NCI-H187 (cell line): ENCODE measurements at places on chromosomes 7 and 10.

- DNase-seq, result no peak
These were observed 6.9 kb downstream of the C10orf62 start for GRCh38 chr10:97596101-97597082.

- DNase-seq, result no peak
These were observed 236.9 kb downstream of the SLC25A13 start for GRCh38 chr7:96084881-96085553.

DNA sequence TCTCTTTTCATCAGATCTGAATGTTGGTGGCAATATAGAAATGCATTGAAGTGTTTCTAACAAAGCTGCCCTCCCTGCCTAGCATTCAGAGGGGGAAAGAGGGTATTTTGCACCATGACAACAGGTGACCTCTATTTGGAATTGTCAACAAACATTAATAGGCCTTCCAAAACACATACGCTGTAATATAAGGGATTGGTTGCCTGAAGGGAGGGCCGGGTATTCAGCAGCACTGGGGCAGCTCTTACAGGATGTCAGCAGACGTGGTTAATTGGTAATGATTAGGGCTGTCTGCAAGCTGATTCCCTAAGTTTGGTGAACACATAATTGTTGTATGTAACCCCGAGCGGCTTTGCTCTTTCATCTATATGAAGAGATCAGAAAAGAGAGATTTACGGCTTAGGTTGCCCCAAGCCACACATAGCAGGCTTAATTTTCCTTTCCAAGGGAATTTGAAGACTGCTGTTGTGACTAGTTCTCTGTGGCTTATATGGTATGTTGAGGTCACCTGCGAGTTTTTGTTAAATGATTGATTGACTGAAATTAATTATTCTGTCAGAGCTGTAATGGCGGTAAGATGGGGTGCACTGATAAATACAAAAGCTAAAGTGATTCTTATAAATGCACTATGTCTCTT, 759.3 kb downstream of the LRMDA start:
- no peak for DNase-seq

DNA sequence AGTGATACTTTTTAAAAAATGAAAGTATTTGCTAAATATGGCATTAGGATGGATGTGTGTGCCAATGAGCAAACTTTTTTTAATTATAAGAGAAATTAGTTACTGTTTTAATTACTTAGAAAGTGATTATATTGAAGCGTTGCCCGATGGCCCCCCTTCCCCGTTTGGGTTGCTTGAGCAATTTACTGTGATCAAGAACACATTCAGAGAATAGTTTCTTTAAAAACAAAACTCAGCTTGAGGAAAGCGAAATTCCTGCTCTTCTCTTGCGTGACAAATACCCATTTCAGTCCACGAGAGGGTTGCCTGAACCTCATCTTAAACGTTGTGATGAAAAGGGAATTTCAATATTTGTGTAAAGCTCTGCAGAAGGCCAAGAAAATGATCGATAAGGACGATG, 234.1 kb downstream of the GATA3 start:
- DNase-seq, result no peak

- no peak for DNase-seq
These were observed 665 bp downstream of the BHLHA15 start for GRCh38 chr7:98211676-98212531.

DNA sequence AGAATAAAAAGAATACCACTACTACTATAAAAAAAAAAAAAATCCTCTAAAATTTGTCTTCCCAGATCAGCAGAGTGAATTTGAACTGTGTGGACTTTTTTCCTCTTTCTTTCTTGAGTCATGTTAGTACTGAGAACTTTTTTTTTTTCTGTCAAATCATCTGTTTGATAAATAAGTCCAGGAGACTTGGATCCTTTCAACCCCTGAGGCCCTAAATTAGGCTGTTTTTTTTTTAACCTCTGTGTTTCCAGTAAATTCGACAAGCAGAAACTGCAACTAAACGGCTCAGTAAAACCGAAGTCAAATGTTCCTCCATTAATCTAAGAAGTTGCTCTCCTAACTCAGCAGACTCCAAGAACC, 2.7 kb downstream of the MAP3K8 start:
- no peak for DNase-seq

- DNase-seq, result no peak
These were observed 195.0 kb downstream of the DNAJC1 start for GRCh38 chr10:21808550-21808949.

DNA sequence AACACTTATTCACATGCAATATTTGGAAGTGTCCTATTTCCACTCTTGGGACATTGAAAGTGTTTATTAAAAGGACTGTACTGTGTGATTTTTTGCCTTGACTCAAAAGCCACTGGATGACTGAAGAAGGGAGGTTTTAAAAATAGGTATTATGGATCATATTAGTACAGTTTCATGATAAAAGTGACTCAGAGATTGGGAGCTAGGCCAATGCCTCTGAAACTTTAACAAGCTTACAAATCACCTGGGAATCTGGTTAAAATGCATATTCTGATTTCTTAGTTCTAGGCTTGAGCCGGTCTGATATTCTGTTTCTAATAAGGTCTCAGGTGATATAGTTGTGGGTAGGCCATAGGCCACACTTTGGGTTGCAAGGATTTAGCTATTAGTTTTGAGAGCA, 191.2 kb downstream of the PLXDC2 start:
- DNase-seq, result no peak

DNA sequence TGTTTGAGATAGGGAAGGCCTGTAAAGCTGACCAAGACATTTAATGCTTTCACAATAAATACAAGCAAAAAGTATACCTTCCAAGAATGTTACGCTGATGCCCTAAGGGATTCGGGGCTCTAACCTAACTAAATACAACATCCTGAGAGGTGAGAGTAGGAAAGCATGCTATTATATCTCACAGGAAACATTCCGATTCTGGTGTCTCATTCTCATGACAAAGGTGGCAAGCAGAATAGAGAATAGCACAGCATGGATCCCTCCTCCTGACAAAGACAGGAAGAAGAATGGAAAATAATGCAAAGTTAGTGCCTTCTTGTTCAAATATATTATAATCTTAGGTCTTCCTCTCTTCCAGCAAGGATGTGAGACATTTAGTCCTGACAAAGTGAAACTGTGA, 504.3 kb downstream of the TFEC start:
- no peak for DNase-seq

DNA sequence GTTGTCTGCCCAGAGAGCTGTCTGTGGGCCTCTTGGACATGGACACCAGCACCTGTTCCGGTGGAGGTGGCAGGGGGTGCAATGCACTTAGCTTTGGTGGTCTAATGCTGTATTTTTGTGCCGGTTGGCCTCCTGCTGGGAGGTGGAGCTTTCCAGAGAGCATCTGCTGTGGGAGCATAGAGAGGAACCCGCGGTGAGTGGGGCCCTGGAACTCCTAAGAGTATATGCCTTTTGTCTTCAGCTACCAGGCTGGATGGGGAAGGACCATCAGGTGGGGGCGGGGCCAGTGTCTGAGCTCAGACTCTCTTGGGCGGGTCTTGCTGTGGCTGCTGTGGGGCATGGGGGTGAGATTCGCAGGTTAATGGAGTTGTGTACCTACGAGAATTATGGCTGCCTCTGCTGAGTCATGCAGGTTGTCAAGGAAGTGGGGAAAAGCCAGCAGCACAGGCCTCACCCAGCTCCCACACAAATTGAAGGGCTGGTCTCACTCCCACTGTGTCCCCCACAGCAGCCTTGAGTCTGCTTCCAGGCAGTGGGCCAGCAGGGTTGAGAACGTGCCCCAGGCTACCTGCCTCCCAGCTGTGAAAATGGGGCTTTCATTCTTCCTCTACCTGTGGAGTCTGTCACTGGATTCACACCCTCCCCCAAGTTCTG, 29.0 kb downstream of the JAKMIP3 start:
- DNase-seq, result no peak

DNA sequence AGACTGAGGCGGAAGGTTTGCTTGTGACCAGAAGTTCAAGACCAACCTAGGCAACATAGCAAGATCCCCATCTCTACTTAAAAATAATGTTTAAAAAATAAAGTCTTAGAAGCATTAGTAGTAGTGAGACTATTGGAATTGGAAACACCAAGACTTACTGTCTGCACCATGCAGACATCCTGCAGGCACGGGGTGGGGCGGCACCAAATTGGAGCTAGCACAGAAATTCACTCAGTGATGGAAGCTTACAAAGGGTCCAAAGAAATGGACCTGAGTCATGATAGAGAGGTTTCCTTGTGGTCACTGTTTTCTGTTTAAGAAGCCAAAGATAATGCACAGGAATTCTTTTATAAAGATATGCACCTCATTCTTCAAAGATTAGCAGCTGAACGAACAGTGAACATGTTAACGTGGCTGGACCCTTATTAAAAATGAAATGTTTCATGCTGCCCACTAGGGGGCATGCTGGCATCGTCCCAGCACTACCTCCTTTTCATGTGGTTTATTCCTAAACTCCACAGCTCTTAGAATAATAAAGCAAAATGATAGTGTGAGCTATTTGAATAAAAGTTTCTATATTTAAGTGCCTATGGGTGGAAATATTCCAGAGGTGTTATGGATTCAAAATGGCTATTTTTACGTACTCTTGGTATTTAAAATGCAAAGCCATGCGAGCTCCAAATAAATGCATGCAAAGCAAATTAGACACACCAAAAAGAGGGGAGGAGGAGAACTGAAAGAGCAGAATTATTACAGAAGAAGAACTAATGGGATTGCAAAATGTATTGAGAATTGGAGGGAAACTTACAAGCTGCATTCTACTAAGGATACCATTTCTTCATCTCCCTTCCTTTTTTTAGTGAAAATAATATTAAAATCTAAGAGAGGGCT, 28.6 kb downstream of the PDSS1 start:
- DNase-seq, result no peak

DNA sequence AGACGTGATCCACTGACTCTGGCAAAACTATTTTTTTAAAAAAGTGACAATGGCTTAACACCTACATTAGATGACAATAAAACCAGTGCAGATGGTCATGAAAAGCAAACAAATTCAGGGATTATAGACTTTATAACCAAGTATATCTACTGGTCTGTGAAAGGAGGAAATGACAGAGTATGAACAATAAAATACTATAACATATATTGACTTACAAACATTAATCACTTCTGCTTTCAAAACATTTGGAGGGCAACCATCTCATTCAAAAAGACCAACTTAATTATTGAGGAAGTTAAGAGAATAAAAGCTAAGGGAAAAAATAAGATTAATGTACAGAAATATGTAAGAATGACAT, 34.8 kb downstream of the JMJD1C start:
- DNase-seq, result no peak

- DNase-seq, result no peak
These were observed 444 bp downstream of the NKX1-2 start for GRCh38 chr10:124449170-124450011.

GRCh38 chr10:32548208-32548607, 102.3 kb downstream of the CCDC7 start:
- no peak for DNase-seq

DNA sequence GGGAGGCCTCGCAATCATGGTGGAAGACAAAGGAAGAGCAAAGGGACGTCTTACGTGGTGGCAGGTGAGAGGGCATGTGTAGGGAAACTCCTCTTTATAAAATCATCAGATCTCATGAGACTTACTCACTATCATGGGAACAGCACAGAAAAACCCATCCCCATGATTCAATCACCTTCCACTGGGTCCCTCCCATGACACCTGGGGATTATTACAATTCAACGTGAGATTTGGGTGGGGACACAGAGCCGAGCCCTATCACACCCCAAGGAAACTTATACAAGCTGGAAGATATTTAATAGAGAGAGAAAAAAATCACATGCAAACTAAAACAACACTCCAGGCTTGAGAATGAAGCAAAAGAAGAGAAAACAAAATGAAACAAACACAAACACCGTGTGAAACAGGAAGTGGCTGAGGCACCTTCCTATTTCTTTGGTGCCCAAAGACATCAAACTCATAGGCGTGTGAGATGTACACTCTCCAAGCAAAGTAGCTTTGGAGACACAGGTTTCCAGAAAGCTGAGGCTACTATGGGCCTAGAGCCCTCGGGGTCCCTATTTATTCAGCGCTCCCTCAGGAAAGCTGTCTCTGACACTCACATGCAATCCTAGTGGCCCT, 97.2 kb downstream of the PRKCQ start:
- DNase-seq, result no peak

DNA sequence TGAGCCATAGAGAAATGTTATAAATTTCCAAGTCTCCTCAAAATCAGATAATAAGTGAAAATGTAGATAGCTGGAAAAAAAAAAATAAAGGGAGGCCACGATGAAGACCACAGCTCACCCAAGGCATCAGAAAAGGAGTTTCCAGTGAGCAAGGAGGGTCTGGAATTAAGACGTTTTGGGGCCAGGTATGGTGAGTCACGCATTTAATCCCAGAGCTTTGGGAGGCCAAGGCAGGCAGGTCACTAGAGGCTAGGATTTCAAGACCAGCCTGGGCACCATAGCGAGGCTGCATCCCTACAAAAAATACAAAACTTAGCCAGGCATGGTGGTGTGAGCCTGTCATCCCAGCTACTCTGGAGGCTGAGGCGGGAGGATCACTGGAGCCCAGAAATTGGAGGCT, 65.5 kb downstream of the ASB13 start:
- no peak for DNase-seq

DNA sequence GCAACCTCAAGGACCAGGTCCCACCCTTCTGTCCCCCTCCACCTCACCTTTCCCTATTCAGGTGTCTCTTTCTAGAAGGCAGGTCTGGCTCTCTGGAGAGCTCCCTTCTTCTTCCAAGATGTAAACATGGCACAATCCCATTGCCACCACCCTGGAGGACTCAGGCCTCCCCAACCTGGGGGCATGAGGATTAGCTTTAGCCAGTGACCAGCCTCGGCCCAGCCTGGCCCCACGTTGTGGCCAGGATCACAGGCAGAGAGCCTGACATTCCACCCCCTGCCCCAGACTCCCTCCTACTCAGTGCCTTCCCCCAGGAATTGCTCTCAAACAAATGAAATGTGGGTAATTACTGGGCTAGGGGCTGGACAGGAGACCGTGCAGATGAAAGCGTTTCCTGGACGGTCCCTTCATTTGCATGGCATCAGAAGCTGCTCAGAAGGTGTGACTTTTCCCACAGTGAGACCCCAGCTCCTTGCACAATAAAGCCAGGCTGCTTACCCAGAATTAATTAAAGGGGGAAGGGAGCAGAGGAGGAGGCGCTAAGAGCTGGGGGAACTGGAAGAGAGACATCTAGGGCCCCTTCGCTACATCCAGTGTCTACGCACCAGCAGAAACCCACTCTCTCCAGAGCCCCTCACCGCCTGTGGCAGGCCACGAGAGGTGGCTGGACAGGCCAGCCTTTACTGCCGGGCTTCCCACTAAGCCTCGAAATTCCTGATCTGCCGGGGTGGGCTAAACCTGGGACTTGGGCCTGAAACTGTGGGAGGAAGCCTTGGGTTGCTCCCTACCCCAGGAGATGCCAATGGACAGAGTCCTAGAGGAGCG, 7.7 kb downstream of the FGF8 start:
- DNase-seq, result no peak

DNA sequence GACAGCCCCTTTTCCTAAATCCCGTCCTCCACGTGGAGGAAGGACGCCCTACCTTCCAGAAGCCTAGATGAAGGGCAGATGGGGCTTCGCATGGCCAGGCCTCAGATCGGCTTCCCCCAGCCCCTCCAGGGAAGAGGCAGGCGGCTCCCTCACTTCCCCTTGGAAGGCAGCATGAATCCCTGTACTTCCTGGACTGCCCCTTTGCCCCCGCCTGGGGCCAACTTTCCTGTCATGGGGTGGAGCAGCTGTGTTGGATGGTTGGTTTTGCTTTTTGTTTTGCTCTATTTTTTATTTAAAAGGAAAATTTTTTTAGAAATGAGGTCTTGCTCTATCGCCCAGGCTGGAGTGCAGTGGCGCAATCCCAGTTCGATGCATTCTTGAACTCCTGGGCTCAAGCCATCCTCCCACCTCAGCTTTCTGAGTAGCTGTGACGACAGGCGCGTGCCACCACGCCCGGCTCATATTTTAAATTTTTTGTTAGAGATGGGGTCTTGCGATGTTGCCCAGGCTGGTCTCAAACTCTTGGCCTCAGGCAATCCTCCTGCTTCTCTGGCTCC, 27.2 kb downstream of the GTF2IRD1 start:
- DNase-seq, result no peak
